ENCODE measurements at places on chromosomes 3 and 15.

GRCh38 chr15:95018888-95019545, 787.7 kb downstream of the MCTP2 start:
- no peak for DNase-seq

GRCh38 chr15:37134699-37135131, 34.4 kb upstream of the MEIS2 start:
- no peak for DNase-seq

DNA sequence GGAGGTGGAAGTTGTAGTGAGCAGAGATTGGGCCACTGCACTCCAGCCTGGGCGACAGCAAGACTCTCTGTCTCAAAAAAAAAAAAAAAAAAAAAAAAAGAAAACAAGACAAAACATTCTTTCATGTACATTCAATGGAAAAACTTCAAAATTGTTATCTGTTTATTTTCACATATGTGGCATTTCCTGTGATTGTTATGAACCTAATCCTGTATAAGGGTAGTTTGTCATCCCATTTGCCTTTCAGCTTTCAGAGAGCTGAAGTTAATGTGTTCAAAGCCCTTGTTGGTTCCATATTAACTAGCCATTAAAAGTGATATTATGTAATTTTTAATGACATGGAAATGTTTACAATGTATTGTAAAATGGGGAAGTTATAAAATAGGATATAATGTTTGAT, 17.3 kb upstream of the NCK1 start:
- no peak for DNase-seq

DNA sequence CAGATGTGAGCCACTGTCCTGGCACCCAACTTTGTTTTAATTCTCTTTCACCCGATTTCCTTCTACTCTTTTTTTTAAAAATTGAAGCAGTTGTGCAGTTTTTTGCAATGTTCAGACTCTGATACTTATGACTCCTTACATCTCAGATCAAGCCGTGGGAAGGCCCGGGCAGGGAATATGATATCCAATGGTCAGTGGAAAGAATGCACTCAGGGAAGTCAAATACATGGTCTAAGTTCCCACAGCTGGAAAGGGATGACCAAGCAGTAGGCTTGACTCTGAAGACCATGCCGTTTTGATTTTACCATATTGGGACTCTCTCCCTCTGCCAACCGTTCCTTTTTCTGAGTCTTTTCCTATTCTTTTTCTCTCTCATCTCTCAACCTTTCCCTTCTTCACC, 157.2 kb downstream of the RPLP1 start:
- no peak for DNase-seq

DNA sequence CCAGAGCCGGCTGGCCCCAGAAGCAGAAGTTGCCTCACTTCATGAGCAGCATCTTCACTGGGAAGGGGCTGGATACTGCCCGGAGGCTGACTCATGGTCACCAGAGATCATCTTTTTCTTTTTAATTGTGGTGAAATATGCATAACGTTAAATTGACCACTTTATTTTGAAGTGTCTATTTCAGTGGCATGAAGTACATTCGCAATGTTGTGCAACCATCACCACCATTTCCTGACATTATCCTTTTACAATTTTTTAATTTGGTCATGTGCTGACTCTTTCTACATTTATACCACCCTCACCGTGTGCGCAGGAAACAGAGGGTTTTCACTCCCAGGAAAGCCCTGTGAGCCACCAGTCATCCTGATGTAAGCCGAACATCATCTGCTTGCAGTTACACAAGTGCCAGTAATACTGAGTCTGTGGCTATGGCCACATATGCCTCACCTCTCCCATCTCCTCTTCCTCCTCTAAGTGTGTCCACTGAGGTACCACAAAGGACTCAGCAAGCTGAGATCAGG, 51.6 kb upstream of the ABHD17C start:
- DNase-seq: no peak

- peak; percentile 60 for DNase-seq
These were observed 11.0 kb upstream of the PDCD6IP start for GRCh38 chr3:33787328-33788009.

DNA sequence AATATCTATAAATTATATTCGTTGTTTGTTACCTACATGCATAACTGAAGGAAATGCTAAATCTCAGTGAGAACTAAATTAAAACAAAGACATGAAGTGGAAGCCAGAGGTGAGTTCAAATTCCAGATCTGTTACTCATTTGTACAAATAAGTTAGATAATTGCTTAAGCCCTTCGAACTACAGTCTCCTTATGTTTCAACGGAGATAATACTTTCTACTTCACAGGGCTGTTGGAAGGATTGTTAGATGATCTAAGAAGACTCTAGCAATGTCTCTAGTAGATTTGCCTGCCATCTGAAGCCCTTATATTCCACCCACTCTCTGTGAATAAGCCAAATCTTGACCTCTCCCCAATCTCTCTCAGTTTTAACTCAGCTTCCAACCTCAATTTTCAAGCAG, 125.8 kb downstream of the P2RY1 start:
- no peak for DNase-seq

DNA sequence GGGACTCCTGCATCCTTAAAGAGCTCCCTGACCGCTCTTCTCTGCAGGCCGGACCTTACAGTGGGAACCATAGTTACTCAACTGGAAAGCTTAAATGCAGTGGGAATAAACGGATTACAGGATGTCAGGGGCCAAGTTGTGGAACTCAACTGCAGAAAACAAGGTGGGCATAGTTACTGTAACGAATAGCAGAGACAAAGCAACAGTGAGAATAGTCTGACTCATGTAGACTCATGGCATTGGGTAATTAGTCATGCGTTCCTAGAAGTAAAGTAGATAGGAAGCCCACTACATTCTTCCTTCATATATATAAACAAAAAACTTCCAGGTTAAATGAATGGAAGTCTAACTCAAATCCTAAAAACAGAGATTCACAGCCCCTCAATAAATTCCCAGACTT, 95.5 kb upstream of the CHRNA7 start:
- no peak for DNase-seq

- DNase-seq: no peak
These were observed 60.1 kb downstream of the KY start for GRCh38 chr3:134590766-134591165.

DNA sequence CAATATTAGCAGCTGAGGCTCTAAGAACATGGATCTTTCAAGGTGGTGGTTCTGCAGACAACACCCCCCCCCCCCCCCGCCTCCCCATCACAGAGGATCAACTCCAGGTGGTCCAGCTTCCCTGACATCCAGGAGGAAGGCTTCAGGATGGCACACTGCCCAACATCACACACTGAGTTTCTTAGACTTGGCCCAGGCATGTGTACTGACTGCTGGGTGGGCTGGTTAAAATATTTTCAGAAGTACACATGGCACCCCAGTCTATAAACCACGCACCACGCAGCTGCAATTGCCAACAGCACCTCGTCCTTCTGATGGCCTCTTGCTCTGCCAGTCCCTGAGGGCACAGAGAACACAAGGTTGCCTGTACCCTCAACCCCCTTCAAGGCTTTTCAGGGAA, 22.1 kb downstream of the SRPRB start:
- DNase-seq: no peak

- DNase-seq: peak; percentile 59
These were observed 21.9 kb downstream of the LTF start for GRCh38 chr3:46442576-46443530.

GRCh38 chr15:93826790-93827189, 404.6 kb upstream of the MCTP2 start:
- no peak for DNase-seq

DNA sequence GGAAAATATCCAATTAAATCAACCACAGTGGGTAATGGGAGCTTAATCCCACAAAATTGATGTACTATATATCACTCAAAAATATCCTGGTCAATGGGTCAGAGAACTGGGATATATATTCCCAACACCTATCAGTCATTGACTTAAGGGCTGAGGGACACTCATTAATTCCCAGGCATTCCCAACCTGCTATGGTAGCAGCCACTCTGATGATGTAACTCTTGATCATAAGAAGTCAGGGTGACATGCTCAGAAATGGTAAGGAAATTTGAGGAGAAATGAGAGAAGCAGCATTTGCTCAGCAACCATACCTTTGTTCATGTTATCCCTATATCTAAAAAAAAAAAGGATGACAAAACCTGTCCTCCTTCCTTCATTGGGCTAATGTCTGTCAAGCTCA, 3.1 kb upstream of the PLOD2 start:
- no peak for DNase-seq

DNA sequence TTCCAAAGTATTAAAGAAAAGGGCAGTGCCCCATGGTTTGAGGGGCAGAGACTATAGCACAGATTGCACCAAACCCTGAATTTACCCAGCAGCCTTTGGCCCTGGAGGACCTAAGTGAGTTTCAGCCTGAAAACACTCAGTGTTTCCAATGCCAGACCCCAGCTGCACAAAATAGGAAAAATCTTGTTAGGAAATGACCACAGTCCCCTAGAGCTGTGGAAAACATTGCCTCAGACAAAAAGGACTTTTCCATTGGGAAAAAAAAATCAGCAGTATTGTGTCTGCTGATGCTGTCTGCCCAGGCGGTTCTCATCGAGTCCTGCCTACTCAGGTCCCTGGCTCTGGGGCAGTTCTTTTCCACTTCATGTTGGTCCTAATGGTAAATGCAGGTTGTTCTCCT, 121.7 kb upstream of the DLG1 start:
- DNase-seq: no peak

GRCh38 chr3:33132019-33132360, 18.2 kb downstream of the CRTAP start:
- DNase-seq: no peak

GRCh38 chr3:59443618-59444293, 393.9 kb upstream of the CFAP20DC start:
- no peak for DNase-seq

GRCh38 chr15:90594301-90594738, 64.6 kb downstream of the CRTC3 start:
- peak; percentile 77 for DNase-seq

DNA sequence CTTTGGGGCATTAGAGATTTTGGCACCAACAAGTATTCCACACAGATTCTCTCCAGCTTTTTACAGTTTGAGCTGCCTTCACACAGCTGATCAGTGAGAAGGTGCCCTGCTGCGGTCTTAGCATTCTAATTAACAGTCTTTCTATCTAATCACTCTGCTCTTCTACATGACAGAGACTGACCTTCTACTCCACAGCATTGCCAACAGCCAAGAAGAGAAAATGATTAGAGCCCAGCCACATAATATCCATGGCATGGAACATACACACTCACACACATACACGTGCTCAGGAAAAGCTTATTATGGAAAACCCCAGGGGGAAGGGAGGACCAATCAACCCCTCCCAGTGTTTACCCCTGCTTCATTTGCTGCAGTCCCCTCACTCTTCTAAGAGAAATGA, 76.1 kb upstream of the PPP2R3A start:
- DNase-seq: no peak

GRCh38 chr3:71050538-71051258, 532.8 kb downstream of the FOXP1 start:
- DNase-seq: no peak

GRCh38 chr3:37554364-37554763, 307.3 kb upstream of the CTDSPL start:
- DNase-seq: no peak

- no peak for DNase-seq
These were observed 974.4 kb upstream of the ALCAM start for GRCh38 chr3:104392327-104392726.

DNA sequence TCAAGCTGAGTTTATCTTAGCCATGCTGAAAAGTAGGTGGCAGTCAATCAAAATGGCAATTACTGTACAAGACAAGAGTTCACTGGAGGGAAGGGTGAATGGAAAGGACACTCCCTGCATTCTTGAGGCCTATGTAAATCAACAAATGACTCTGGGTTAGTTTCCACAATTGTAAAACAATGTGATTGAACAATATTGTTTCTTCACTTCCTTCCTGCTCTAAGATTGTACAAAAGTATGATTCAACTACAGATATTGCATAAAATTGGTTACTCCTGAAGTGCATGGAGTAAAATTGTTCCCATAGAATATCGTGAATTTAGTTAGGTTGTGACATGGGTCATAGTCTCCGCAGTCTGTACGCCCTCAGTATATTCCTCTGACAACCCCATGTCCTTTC, 277.6 kb downstream of the LPP start:
- no peak for DNase-seq

- no peak for DNase-seq
These were observed 492.5 kb upstream of the CFAP20DC start for GRCh38 chr3:59542276-59542675.

DNA sequence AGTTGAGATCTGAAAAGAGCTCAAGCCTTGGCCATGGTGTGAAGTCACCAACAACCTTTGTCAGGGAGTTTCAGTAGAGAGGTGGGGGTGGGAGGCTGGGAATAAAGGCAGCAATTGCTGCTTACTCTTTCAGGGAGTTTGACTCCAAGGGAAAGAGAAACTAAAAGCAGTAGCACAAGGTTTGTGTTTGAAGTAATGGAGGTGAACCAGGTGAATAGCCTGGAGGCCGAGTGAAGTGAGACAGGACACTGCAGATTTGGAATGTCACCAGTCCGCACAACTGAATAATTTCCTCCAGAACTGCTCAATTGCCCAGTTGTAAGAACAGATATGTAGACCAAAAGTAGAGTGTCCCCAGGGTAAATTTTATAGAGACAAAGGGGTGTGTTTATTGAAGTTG, 44.1 kb downstream of the CD86 start:
- no peak for DNase-seq

Measured in activated gamma-delta T cell treated with Interleukin-2 at 50 U/mL for 16 hours (primary cell).